ENCODE measurements at places on chromosomes 12 and 14. TPM values are rescaled to one million over a fixed set of nuclear protein-coding genes. Genes with fewer than 3 reads are reported as not detected.

SMCO2 gene
- total RNA-seq, result 0.10 TPM

LPAR5 gene
- total RNA-seq, result 0.67 TPM

JPH4 gene
- not detected for total RNA-seq

GALNT8 gene
- not detected for total RNA-seq

LRRK2 gene
- total RNA-seq, result 2.6 TPM

NXPH4 gene
- total RNA-seq, result 4.1 TPM

KRT72 gene
- total RNA-seq, result not detected

AQP6 gene
- not detected for total RNA-seq

HRK gene
- 0.76 TPM for total RNA-seq
